ENCODE measurements at places on chromosomes 16 and 17.

DNA sequence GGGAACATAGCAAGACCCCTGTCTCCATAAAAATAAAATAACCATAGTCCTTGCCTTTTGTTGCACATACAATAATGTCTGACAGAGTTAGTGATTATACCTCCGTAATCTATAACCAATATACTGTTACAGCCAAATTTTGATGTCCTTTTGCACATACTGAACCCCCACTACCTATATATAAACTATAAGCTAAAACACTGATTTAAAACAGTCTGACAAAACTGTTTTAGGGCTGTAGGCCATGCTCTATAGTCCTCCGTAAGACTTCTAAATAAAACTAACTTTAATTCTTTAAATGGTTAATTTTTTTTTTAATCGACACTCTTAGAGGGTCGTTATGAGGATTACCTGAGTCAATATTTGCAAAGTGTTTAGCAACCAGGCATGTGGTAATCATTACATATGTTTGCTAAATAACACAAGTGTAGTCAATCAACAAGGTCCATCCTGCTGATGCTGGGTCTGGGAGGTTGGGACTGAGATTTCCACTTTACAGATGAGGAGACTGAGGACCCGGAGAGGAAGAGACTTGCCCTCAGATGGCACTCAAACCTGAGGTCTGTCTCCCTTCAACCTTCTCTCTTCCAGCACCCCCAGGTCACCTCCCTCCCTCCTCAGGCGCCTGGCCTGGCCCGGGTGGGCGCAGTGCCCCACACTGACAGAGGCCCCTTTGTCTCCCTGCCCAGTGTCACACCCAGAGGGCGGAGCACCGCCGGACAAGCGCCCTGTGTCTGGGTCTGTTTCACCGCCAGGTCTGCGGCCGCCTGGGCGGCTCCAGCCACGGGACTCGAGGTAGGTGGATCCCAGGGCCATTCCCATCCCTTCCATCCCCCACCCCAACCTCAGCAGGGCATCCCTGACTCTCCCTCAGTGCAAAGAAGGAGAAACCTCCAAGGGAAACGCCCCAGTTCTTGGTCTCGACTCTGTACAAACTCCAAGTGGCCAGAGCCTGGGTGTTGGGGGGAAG is 10.3 kb downstream of the ZNF385C start:
- DNase-seq = no peak

GRCh38 chr17:76528156-76528527 is 9.4 kb downstream of the CYGB start:
- no peak for DNase-seq

GRCh38 chr17:78249074-78249817 is 17.8 kb downstream of the TMEM235 start:
- DNase-seq = no peak

- no peak for DNase-seq
Measured at GRCh38 chr16:3578610-3579551, 1.7 kb upstream of the NLRC3 start.

DNA sequence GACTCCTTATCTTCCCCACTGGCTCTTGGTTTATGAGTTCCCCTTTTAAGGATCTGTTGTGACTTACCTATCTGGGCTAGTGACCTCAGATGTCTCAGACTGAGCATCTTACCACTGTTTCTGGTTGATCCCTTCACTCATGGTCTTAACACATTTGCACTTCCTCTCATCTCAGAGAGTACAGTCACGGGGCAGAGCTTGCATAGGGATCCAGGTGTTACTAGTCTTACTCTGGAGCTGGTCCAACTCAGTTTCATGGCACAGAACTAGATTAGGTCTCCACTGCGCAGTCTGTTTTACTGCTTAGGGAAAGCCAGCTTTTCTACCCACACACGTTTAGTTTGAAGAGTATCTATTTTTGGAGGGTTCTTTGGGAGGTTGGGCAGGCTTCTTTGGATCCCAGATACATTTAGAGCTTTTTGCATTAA is 10.2 kb downstream of the GABARAPL2 start:
- DNase-seq = no peak

DNA sequence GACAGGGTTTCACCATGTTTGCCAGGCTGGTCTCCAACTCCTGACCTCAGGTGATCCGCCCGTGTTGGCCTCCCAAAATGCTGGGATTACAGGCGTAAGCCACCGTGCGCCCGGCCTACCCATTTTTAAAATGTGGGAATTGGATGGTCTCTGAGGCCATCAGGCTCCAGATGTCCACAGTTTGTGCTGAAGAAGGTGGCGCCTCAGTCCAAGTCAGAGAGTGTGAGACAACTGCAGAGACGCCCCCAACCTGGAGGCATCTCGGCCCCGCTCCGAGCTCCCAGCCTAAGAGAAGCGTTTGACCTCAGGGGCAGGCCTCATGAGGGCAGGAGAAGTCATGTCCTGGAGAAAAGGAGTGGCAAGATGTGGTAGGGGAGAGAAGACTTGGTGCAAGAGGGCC is 146.5 kb downstream of the MRM1 start:
- DNase-seq = no peak

GRCh38 chr16:48441106-48441505 is 55.9 kb upstream of the SIAH1 start:
- DNase-seq = no peak

- no peak for DNase-seq
Measured at GRCh38 chr16:57882206-57882605, 79.9 kb upstream of the KIFC3 start.

GRCh38 chr17:15469260-15469659 is 1.8 kb upstream of the CDRT4 start:
- no peak for DNase-seq
